Activated CD8-positive, alpha-beta memory T cell treated with anti-CD3 and anti-CD28 coated beads, Interleukin-2, amount 10 ng/mL, durations not matched to agents 7 days and 5 days (primary cell): ENCODE measurements at places on chromosomes 2 and 18.

- no peak overlapping the region for H3K27ac ChIP-seq
- H3K27me3 ChIP-seq, result peaks cover 14% of the 10 kb centered on the region
- no peak overlapping the region for H3K4me3 ChIP-seq
- H3K36me3 ChIP-seq, result no peaks in the 10 kb centered on the region
- DNase-seq, result no peak
Observed at GRCh38 chr2:236873636-236874035, 212.1 kb upstream of the COPS8 start.

GRCh38 chr2:80328159-80328571 lies 23.6 kb upstream of the LRRTM1 start:
- H3K27ac ChIP-seq, result no peak overlapping the region
- no peak overlapping the region for H3K4me3 ChIP-seq

GRCh38 chr2:67585400-67585799 lies 188.3 kb downstream of the ETAA1 start:
- no peak overlapping the region for H3K4me3 ChIP-seq
- no peaks in the 10 kb centered on the region for H3K36me3 ChIP-seq
- DNase-seq, result no peak
- H3K27me3 ChIP-seq, result no peaks in the 10 kb centered on the region
- no peaks in the 10 kb centered on the region for H3K4me1 ChIP-seq

DNA sequence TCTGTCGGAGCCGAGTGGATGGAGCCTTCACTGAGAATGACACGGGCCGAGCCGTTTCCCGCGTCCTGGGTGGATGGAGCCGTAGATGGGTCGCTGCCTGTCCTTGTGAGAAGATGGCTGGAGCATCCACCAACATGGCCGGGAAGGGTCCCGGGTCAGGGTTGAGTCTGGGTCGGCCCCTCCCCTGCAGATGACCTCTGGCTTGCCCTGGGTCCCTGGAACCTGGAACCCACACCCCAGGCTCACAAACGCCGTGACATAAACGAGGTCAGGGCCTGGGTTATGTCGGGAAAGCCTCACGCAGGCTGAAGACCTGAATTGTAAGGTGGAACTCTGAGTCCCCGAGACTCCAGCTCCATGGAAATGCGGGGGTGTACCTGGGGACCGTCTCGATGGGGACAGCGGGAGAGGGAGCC lies 94.9 kb downstream of the NFATC1 start:
- no peaks in the 10 kb centered on the region for H3K27me3 ChIP-seq
- H3K27ac ChIP-seq, result no peak overlapping the region
- H3K36me3 ChIP-seq, result peaks cover 7% of the 10 kb centered on the region
- peaks cover 10% of the 10 kb centered on the region for H3K4me1 ChIP-seq
- DNase-seq, result no peak

DNA sequence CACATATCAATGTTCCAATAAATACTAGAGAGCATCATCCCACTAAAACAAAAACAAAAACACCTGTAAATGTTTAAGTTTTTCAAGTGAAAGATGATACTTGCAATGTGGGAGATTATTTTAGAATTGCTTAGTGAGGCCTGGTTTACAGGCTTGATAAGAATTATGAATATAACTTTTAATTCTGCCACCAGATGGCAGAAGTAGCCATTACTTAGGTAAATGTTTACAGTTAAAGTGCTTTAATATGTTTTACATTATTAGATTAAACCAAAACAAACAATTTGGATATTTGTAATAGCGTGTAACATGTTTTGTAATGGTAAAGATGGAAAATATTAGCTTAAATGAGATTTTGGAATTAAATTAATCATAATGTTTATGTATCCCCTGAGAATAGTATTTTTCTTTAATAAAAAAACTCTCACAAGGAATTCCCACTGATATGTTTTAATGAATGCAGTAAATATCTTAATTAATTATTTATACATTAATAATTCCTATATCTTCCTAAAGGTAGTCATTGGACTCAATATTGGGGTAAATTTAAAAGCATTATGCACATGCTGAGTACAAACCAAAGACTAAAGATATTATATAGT lies 522.0 kb downstream of the SPAG16 start:
- H3K27me3 ChIP-seq, result no peaks in the 10 kb centered on the region
- no peaks in the 10 kb centered on the region for H3K4me1 ChIP-seq
- H3K36me3 ChIP-seq, result no peaks in the 10 kb centered on the region
